HS-5 (cell line): ENCODE measurements at places on chromosomes 3 and 15.

GRCh38 chr15:64651601-64652191, 123.7 kb downstream of the RBPMS2 start:
- DNase-seq, result no peak

- DNase-seq, result no peak
Measured at GRCh38 chr3:123256256-123256655, 54.5 kb downstream of the SEC22A start.

- DNase-seq, result no peak
Measured at GRCh38 chr3:167976516-167977361, 119.0 kb downstream of the GOLIM4 start.

GRCh38 chr15:23797747-23798446, 110.8 kb upstream of the NDN start:
- no peak for DNase-seq

GRCh38 chr15:32668942-32669341, 27.4 kb downstream of the SCG5 start:
- no peak for DNase-seq

DNA sequence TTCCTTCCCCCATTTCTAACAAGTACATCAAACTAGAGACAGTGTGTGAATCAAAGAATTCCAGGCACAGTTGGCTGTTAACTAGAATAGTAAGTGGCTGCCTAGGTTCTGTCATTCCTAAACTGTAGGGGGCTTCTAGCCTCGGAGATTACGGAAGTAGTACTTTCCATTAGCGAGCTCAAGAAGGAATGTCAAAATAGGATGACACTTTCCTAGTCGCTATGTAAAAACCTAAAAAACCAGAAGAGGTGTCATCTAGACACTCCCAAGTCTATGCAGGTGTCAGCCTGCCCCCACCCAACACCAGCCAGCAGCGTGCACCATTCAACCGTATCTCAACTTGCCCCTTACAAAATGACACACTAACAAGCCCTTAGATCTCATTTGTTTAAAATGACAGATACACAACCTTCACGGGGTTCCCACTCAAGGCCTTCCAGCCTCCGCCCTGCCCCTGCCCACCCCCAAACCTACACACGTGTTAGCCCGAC, 874 bp downstream of the INO80 start:
- DNase-seq, result peak; percentile 14

DNA sequence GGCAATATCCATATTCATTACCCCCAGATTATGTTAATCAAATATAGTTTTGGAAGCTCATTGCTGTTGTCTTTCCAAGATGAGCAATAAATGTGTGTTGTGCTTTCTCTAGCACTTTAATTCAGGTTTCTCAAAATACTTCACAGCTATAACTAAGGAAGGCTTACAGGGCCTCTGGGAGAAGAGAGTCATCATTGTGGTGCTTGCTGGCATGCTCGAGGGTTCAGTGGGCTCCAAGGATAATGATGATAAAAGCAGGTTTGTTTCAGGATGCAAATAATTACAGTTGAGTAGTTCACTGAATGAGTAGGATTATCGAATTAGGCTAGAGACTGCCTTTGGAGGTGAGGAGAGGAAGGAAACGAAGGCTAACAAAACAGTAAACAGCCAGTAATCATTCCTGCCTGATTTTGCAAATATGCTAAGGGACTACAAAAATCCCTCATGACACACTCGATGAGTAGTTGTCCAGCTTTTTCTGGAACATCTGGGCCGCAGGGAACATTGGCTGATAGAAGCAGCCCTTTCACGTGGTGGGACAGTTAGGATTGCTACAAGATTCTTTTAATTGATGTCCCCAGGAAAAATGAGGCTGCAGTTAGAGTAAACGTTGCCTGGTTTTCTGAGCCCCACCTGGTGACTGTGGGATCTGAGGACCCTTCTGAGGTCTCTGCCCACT, 54.1 kb downstream of the SLC7A14 start:
- DNase-seq, result no peak

GRCh38 chr15:56473017-56473416, 8.1 kb upstream of the MNS1 start:
- no peak for DNase-seq

DNA sequence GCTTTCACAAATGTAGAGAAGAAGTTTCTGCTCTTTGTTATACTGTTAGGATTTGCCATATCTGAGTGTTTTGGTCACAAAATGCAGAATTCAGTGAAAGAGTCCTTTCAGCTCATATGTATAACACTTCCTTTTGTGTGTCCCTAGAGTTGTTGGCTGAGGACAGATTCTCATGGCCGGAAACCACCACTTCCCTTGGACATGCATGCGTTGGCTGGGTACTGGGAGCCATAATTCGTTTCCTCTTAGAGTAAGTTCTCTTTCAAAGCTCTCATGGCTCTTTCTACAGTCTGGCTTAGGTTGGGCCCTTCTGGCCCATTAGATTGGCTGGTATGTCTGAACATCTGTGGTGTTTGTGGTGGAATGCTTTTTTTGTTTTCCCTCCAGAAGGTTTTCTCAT, 298.5 kb downstream of the DIPK2A start:
- DNase-seq, result no peak

DNA sequence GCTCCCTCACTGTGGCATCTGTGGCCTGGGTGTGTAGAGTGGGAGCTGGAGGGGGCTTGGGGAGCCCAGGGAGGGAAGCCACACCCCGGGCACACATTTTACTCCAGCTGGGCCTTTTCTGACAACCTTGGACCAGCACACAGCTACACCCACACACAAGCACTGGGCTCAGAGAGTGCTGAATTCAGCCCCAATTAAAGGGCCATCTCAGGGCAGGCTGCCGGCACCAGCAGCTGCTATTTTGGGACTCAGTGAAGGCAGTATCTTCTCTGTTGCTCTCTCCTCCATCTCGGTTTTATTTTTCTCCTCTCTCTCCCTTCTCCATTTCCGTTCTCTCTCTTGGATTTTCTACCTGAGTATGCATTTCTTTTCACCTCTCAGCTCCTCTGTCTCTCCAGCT, 19.1 kb upstream of the TBC1D21 start:
- no peak for DNase-seq

GRCh38 chr3:45081506-45082141, 55.5 kb downstream of the CLEC3B start:
- no peak for DNase-seq

DNA sequence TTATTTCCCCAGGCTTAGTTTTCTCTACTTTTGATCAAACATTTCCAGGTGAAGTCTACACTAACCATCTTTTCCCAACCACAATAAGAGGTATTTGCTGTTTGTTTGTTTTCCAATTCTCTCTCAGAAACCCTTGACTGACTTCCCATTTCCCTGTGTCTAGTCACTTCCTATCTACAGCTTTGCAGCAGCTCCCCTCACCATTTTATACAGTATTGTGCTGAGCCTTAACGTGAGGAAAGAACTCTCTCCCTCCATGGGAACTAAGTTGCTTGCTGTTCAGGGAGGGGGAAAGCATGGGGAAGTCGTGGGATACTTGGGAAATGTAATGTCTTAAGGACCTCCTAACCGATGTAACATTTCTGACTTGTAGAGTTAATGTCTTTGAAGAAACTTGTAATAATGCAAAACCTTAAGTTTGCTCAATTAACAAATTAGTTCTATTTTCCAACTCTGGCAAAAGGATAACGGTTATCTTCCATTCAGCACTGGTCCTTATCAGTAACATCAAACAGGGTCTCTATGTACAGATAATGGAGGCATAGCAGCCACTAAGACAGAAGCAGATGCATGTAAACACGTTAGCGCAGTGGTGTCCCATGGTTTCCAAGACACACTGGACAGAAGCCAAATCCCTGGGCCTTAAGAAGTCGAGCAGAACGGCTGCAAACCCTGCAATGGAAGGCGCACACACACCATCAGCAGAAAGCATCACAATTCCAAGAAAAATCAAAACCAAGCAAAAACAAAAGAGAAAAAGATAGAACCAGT, 39.7 kb downstream of the NPTN start:
- no peak for DNase-seq

- DNase-seq, result no peak
Measured at GRCh38 chr15:70337277-70338186, 239.8 kb upstream of the TLE3 start.

GRCh38 chr3:102189541-102189940, 245.3 kb upstream of the ZPLD1 start:
- no peak for DNase-seq

DNA sequence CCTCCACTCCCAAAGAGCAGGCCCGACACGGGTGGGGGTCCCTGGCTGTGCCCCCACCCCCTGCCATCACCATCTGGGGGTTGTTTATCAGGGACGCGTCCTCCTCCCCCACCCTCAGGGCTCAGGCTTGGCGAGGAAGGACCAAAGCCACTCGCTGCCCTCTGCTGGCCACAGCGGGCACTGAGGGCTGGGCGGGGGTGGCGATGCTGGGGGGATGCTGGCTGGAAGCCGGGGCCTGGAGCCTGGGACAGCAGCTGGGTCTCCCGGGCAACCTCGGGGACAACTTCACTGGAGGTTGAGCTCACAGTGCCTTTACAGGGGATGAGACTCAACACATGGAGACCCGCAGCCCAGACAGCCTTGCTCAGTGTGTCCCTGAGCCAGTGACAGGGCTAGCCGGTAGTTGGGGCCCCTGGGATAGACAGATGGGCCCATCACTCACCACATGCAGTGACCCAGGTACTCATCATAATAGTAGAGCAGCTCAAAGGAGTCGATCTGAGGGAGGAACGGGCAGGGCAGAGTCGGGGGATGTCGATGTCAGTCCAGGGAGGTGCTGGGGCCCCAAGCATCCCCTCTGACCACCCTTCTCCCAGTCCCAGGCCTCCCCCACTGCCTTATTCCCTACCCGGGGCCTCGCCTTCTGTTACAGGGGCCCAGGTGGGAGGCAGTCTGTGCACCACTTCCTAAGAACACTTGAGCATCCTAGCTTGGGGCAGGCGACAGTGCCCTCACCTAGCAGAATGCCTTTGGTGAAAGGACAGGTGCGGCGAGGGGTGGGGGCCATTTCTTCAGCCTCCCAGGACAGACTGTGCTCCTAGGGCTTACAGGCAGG, 5.9 kb upstream of the CALML4 start:
- no peak for DNase-seq

- DNase-seq, result peak; percentile 97
Measured at GRCh38 chr15:81312790-81313543, 11.0 kb downstream of the STARD5 start.

DNA sequence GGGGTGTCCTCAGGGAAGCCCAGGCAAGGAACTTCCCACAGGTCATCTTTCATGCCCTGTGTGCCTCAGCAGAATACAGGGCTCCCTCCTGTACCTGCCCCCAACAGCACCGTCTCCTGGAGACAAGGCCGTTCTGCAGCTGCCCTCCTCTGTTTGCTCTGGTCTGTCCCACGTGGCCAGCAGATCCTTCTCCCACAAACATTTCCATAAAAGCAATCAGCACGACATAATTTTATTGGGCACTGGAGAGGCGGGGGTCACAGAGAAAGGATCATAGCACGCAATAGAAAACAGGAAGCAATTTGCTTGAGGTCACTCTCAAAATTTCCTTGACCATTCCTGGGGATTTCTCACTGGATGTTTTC, 29.4 kb downstream of the STARD5 start:
- DNase-seq, result no peak

DNA sequence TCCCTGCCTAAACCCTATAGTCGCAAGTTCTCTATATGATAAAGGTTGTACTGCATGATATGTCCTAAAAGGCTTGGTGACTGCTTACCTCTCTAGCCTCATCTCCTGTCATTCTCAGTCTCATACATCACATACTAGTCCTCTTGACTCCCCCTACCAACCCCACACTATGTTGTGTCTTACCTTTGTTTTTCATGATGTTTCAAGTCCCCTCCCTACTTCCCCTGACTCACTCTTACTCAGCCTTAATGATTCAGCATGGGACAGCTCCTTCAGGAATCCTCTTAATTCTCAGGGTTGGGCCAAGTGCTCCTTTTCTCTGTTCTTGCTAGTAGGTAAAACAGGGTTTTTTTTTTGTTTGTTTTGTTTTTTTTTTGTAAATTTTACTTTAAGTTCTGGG, 49.6 kb downstream of the SLMAP start:
- peak; percentile 81 for DNase-seq

- DNase-seq, result no peak
Measured at GRCh38 chr3:29555590-29555989, 274.7 kb downstream of the RBMS3 start.

GRCh38 chr3:151086484-151087456, 1.3 kb downstream of the MED12L start:
- peak; percentile 38 for DNase-seq

- no peak for DNase-seq
Measured at GRCh38 chr3:103968131-103968530, 1398.6 kb upstream of the ALCAM start.

- no peak for DNase-seq
Measured at GRCh38 chr3:191026746-191027145, 164.3 kb upstream of the GMNC start.

GRCh38 chr3:157938154-157938779, 168.0 kb downstream of the SHOX2 start:
- no peak for DNase-seq

GRCh38 chr3:152384412-152384811, 115.7 kb downstream of the MBNL1 start:
- DNase-seq, result no peak

GRCh38 chr3:11480663-11481298, 162.9 kb downstream of the VGLL4 start:
- no peak for DNase-seq

DNA sequence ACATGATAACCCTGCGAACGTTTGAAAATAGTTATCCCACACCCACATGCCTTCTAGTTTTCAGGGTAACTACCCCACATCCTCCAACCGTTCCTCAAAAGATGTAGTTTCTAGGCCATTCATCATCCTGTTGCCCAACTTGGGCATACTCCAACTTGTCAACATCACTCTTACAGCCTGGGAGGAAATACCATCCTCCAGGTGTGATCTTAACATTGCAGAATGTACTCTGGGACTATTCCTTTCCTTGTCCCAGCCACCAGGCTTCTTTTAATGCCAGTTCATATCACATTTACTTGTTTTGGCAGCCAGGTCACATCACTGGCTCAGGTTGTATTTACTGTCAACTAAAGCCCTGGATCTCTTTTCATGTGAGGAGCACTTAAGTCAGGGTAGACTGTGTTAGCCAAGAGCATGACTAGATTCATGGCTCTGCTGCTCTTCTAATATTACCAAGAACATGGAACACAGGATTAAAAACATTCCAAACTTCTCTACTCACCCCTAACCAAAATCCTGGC, 4.0 kb upstream of the DENND6A start:
- DNase-seq, result no peak

GRCh38 chr3:55531321-55531720, 44.2 kb upstream of the WNT5A start:
- no peak for DNase-seq

DNA sequence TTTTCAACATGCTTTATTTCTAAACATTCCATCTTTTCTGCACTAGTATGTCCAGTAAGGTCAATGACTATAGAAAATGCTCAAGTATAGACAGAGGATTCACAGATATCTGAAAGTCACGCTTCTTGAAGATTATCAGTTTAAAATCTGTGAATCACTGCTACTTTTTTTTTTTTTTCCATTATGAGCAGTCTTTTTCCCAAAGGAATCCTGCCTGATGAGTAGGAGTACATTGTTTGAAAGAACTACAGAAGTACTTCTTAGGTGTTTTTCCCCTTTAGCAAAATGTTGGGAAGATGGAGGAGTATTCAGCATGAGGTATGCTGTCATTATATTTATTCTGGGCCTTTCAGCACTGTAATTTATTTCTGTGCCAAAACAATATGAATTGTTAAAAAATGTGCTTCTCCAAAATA, 266.2 kb downstream of the NLGN1 start:
- no peak for DNase-seq
